ENCODE measurements at places on chromosomes 1 and 21.

DNA sequence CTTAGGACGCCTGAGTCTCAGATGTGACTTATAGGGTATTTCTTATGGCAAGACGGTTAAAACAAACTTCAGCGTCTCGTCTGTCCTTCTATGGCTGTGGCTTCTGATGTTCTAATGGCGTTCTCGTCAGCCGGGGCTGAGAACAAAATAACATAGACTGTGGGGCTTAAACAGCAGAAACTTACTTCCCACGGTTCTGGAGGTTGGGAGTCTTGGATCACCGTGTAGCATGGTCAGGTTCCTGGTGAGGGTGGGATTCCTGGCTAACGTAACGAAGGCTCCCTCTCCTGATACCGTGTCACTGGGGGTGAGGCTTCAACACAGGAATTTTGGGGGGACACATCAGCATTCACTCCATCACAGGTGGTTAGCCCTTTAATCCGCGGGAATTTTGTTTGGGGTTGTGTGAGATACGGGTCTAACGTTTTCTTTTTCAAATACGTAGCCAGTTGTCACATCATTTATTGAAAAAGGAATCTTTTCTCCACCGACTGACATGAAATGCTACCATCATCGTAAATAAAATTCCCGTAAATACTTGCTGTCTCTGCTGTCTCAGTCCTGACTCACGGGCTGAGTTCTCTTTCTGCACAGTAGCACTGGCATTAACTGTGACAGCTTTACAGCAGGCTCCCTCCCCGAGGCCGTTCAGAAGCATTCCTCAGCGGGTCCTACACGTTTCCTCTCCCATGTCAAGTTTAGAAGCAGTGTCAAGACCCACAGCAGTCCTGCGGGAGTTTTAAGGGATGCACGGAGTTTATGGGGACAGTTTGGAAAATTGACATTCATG is 8.1 kb upstream of the POFUT2 start:
- H3K27ac ChIP-seq: peak overlapping the region; percentile 73
- no peak for DNase-seq
- no peaks in the 10 kb centered on the region for H3K4me1 ChIP-seq
- no peak overlapping the region for H3K4me3 ChIP-seq
- no peaks in the 10 kb centered on the region for H3K27me3 ChIP-seq

- no peaks in the 10 kb centered on the region for H3K4me1 ChIP-seq
- H3K27me3 ChIP-seq: no peaks in the 10 kb centered on the region
- H3K4me3 ChIP-seq: no peak overlapping the region
- DNase-seq: no peak
- no peak overlapping the region for H3K27ac ChIP-seq
- H3K36me3 ChIP-seq: no peaks in the 10 kb centered on the region
Measured at GRCh38 chr1:193310564-193310963, 124.2 kb upstream of the B3GALT2 start.

GRCh38 chr1:2344121-2344681 is 47.2 kb downstream of the MORN1 start:
- peak; percentile 42 for DNase-seq
- no peak overlapping the region for H3K4me3 ChIP-seq
- H3K27me3 ChIP-seq: no peaks in the 10 kb centered on the region
- H3K4me1 ChIP-seq: no peaks in the 10 kb centered on the region
- no peaks in the 10 kb centered on the region for H3K36me3 ChIP-seq
- no peak overlapping the region for H3K27ac ChIP-seq

DNA sequence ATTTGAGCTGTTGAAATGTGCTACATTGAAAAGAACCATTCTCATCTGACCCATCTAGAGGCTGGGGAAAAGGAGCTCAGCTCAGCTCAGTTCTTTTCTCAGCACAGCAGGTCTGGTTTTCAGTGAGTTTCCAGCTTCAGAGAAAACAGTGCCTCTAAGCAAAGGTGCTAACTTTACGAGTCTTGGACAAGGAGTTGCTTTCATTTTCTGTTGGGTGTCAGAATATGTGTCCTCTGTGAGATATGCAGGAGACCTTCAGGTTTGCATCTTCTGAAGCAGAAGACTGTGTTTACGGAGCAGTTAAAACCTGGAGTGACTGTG is 321.3 kb upstream of the USP24 start:
- no peaks in the 10 kb centered on the region for H3K27me3 ChIP-seq
- no peak overlapping the region for H3K27ac ChIP-seq
- DNase-seq: no peak
- H3K4me1 ChIP-seq: no peaks in the 10 kb centered on the region
- H3K4me3 ChIP-seq: no peak overlapping the region

- no peaks in the 10 kb centered on the region for H3K4me1 ChIP-seq
- no peaks in the 10 kb centered on the region for H3K27me3 ChIP-seq
- no peak overlapping the region for H3K4me3 ChIP-seq
Measured at GRCh38 chr1:77824079-77824478, 44.6 kb downstream of the MIGA1 start.

DNA sequence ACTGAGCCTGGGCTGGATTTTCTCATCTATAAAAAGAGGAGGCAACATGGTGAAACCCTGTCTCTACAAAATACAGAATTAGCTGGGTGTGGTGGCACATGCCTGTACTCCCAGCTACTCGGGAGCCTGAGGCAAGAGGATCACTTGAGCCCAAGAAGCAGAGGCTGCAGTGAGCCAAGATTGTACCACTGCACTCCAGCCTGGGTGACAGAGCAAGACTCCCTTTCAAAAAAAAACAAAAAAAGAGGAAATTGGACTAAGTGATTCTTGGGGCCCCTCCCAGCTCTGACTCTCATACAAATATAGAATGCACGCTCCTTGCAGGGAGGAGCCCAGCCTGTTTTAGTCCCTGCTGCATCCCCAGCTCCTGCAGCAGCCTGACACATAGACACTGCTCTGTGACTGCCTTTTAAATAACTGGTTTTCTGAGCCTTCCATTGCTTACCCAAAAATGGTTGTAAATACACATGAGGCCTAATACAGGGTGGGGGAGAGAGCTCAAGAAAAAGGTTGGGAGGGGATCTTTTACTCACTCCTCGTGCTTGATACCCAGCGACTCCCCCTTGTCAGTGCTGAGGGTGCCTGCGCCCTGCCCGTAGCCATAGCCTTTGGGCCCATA is 17.2 kb downstream of the CSRP1 start:
- H3K27ac ChIP-seq: peak overlapping the region; percentile 53
- no peak overlapping the region for H3K4me3 ChIP-seq
- H3K4me1 ChIP-seq: peaks cover 41% of the 10 kb centered on the region
- no peaks in the 10 kb centered on the region for H3K27me3 ChIP-seq
- no peak for DNase-seq
- H3K36me3 ChIP-seq: no peaks in the 10 kb centered on the region

DNA sequence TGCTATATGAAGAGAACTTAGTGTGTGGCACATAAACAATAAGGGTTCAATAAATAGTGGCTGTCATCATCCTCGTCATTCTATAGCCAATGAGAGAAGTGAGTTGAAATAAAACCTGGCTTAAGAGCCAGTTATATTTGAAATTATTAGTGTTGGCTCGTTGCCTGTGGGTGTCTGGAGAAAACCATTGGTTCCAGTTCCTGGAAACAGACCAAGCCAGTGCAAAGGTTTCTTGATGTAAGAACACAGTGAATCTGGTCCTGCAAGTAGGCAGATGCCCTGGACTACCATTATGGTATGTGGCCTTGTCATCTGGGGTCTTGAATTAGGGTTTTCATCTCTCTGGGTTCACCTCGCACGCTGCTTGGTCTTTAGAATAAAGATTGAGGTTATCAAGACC is 43.3 kb downstream of the URB2 start:
- no peak overlapping the region for H3K4me3 ChIP-seq
- H3K27ac ChIP-seq: no peak overlapping the region
- H3K4me1 ChIP-seq: no peaks in the 10 kb centered on the region
- DNase-seq: no peak
- no peaks in the 10 kb centered on the region for H3K36me3 ChIP-seq
- no peaks in the 10 kb centered on the region for H3K27me3 ChIP-seq

DNA sequence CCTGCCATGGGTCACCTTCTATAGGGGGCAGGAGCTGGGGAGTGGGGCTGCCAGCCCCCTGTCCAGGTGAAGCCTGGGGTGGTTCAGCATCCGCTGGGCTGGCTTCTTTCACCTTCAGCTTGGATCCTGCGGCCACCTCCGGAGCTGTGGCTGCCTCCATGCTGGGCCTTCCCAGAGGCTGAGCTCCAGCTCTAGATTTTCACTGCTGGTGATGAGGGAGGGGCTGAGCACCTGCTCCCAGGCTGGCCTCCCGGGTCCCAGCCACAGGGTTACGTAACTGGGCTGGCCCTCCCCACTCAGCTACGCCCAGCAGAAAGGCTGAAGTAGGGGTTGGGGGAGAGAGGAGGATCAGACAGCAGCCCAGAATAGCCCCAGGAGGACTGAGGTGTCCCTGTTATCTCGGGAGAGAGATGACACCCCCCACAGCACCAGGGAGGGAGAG is at the start of gene MYBPHL:
Gene MYBPHL (minus strand): TSS at position 180 of the 442 bp plus-strand sequence. CDS start 20 bp downstream, at position 160.
- no peak within 1 kb of the TSS for H3K27ac ChIP-seq
- no peaks in the 10 kb centered on the region for H3K36me3 ChIP-seq
- H3K4me3 ChIP-seq: no peak within 1 kb of the TSS

DNA sequence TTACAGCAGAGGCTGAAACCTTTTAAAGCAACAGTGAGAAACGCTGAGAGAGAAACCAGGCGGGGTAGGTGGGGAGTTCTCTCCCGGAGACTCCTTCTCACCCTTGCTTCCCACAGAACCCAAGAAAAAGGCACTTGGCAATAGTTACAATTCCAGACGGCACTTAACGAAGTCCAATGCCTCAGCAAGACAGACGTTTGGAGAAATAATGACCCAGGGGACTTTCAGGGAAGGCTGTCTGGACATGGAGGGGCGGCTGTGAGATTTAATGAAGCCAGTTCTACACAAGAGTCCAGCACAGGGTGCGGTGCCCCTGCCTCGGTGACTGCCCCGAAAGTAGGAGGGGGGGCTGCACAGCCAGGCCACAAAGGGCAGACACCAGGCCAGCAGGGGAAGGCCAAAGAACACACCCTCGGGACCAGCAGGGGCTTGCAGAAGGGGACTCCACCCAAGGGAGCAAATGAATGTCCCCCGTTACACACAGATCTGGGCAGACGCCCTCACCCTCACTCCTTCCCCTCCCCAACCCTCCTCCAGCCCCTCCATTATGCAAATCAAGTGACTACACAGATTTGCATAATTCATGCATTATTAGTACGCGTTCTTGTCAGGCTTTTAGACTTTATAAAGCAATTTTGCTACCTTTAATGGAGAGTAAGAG is 26.3 kb downstream of the KCNN3 start:
- H3K36me3 ChIP-seq: no peaks in the 10 kb centered on the region
- H3K4me1 ChIP-seq: no peaks in the 10 kb centered on the region
- H3K27ac ChIP-seq: no peak overlapping the region
- no peak for DNase-seq
- H3K4me3 ChIP-seq: no peak overlapping the region

DNA sequence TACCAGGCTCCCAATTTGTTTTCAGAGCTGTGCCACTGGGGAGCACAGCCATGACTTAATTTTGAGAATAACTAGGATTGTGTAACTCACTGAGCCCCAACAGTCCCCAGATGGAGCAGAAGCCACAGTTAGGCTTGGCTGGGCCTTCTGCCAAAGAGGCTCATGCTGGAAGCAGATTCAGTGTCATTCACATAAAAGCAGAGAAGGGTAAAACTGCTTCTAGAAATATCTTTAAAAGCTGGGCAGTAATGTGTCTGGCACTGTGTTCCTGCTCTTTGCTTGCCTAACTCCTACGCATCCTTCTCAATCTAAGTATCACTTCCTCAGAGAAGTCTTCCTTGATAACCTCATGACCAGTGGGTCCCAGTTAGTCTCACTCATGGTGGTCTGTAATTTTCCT is 20.3 kb downstream of the STK40 start:
- no peak overlapping the region for H3K4me3 ChIP-seq
- DNase-seq: peak; percentile 38
- H3K36me3 ChIP-seq: peaks cover 2% of the 10 kb centered on the region

DNA sequence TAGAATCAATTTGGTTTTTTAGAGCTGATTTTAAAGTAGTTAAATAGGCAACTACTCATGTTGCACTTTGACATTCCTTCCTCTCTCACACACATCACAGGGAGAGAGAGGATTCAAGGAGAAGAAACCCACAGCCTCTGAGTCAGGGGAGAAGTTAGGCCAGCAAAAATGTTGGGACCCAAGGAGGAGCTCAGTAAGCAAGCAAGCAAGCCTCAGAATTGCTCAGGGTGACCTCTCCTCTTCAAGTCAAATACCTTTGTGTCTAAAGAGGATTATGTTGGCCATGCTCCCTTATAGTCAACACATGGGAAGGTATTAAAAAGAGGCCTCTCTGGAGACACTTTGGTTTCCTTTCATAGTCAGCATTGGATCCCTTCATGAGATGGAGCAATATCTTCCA is 80.5 kb upstream of the WARS2 start:
- no peak for DNase-seq
- no peak overlapping the region for H3K27ac ChIP-seq
- H3K27me3 ChIP-seq: no peaks in the 10 kb centered on the region
- H3K36me3 ChIP-seq: no peaks in the 10 kb centered on the region
- H3K4me1 ChIP-seq: no peaks in the 10 kb centered on the region
- H3K4me3 ChIP-seq: no peak overlapping the region

GRCh38 chr1:153362187-153362775 is 4.6 kb downstream of the S100A9 start:
- H3K4me3 ChIP-seq: no peak overlapping the region
- H3K27me3 ChIP-seq: no peaks in the 10 kb centered on the region
- H3K27ac ChIP-seq: no peak overlapping the region
- no peaks in the 10 kb centered on the region for H3K4me1 ChIP-seq
- DNase-seq: peak; percentile 41
- H3K36me3 ChIP-seq: no peaks in the 10 kb centered on the region

GRCh38 chr21:33543505-33544129 is 779 bp downstream of the SON start:
- peak overlapping the region; percentile 86 for H3K4me3 ChIP-seq
- peaks cover 22% of the 10 kb centered on the region for H3K4me1 ChIP-seq
- peak; percentile 80 for DNase-seq
- H3K27me3 ChIP-seq: no peaks in the 10 kb centered on the region
- H3K36me3 ChIP-seq: peaks cover 30% of the 10 kb centered on the region

- H3K27me3 ChIP-seq: no peaks in the 10 kb centered on the region
- no peaks in the 10 kb centered on the region for H3K36me3 ChIP-seq
- no peaks in the 10 kb centered on the region for H3K4me1 ChIP-seq
- no peak for DNase-seq
Measured at GRCh38 chr1:51607681-51608095, 9.2 kb upstream of the OSBPL9 start.

- H3K36me3 ChIP-seq: no peaks in the 10 kb centered on the region
- H3K4me3 ChIP-seq: no peak overlapping the region
- H3K4me1 ChIP-seq: no peaks in the 10 kb centered on the region
- no peak overlapping the region for H3K27ac ChIP-seq
Measured at GRCh38 chr1:208180421-208180820, 63.8 kb downstream of the PLXNA2 start.

Data from right lobe of liver (tissue), 6 donors.